ENCODE measurements at places on chromosomes 11 and 22.

- DNase-seq: no peak
These were observed 34.6 kb downstream of the PRDM10 start for GRCh38 chr11:129967996-129968395.

- no peak for DNase-seq
These were observed at the start of gene DGCR6 for GRCh38 chr22:18905540-18906409. Gene DGCR6 (plus strand): TSS chr22:18906320. CDS start chr22:18906375, 55 bp downstream.

GRCh38 chr11:134159652-134160051, 64.1 kb downstream of the NCAPD3 start:
- DNase-seq: no peak

GRCh38 chr11:74839446-74839845, 90.8 kb downstream of the RNF169 start:
- no peak for DNase-seq

- no peak for DNase-seq
These were observed 38.3 kb upstream of the NNMT start for GRCh38 chr11:114257621-114258558.

- no peak for DNase-seq
These were observed 2.9 kb downstream of the SRPRA start for GRCh38 chr11:126265811-126266210.

DNA sequence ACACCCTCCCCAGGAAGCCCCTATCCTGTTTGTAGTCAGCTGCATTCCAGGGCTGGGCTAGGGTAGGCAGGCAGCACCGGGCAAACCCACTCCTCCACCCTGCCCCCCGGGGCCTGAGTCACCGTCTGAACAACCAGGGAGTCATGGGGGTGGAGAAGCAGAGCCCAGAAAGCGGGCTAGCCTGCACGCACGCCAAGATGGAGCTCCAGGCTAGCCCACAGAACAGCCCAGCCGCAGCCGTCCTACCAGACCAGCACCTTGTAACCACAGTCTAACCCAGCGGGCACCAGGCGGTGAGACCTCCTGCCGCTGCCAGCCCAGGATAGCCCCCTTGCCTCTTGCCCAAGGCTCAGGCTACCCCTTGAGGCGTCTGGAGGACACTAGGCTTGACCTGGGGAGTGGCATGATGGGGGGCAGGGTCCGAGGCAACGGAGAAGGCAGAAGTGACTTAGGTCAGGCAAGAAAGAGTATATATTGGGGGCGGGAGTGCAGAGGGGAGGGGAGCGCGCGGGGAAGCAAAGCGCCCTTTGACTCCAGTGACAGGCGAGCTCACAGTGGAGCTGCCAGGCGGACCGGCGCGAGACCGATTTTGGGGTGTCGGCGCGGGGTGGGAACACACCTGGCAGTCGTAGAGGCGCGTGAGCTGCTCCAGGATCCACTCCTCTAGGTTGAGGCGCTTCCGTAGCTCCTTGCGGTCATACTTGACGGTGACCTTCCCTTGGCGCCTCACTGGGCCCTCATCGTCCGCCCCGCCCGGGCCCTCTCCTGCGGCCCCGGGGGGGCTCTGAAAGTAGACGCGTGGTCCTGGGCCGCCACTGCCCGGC, 734 bp downstream of the PPP1R14B start:
- DNase-seq: peak; percentile 95

DNA sequence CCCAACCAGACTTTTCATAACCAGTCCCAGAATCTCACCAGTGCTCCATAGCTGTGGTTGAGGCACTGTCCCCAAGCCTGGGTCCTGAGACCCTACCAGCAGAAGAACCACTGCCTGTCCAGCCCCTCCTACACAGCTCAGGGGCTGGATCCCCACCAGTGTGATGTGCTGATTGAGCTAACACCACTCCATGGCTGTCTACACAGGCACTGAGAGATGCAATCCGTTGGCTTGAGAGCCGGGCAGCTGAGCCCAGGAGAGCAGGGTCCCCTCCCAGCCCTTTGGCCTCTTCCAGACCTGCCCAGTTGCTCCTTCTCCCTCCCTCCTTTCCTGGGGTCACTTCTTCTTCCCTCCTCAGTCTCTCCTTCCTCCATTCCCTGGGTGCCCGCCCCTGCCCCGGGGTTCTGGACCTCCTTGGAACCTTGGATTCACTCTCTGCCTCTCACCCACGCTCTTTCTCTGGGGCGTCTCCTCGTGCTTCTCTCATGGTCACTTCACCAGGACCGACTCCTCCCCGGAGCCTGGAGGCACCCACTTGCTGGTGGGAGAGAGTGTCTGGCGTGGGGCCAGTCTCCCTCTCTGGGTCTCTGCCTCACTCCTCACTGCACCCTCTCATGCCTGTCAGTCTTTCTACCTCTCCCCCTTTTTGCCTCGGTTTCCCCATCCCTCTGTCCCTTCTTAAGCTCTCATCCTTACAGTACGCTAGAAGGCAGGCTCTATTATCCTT, 706 bp upstream of the SCYL1 start:
- no peak for DNase-seq

GRCh38 chr22:29195118-29195963, 10.4 kb upstream of the EMID1 start:
- no peak for DNase-seq

GRCh38 chr11:122248939-122249338, 132.9 kb upstream of the BLID start:
- DNase-seq: peak; percentile 72

- DNase-seq: no peak
These were observed 6.4 kb upstream of the SYT9 start for GRCh38 chr11:7245341-7245740.

DNA sequence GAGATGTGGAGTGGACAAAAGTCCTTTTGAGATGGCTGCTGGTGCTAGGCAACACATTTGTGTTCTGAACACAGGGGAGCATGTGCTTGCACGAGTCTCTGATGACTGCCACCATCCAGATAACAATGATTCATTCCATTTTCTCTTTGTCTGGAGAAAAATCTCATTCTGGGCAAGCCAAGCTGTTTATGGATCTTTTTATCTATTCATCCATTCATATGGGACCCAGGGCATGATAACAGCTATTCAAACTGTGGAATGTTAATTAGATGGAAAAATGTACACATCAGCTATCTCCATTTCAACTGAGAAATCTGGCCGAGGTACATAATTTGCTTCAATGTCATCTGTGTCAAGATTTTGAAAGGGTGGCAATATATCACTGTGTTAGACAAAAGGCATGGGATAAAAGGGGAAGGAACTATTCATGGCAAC, 117.5 kb upstream of the ZBED5 start:
- no peak for DNase-seq

DNA sequence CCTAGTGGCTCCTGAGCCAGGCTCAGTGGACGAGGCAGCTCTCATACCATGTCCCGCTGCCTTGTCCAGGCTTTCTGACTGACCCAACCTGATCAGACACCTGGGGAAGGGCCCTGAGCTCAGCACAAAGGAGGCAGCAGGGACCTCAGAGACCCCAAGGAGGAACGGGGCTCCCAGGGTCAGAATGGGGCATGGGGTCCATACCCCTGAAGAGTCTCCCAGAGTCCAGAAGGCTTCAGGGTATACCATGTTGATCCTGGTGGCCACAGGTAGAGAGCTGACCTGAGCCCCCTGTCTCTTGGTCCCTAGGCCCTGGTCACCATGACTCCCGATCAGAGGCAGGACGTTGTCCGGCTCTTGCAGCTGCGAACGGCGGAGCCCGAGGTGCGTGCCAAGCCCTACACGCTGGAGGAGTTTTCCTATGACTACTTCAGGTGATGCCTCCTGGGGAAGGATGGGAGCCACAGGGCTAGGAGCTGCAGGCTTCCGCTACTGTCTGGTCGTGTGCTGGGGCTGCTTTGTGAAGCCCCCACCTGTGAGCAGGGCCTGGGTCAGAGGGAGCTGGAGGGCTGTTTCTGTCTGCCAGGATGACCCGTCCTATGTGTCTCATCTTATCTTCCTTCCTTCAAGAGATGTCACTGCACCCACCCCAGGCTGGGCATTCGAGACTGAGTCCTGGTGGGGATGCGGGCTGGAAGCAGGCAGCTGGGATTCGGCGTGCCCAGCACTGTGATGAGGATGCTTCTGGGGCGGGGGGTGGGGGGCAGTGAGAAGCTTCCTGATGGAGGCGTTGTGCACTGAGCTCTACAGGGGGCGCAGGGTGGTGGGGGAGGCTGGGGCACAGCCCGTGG, 74.2 kb downstream of the MYO7A start:
- no peak for DNase-seq

GRCh38 chr11:110035357-110035756, 57.8 kb upstream of the ZC3H12C start:
- DNase-seq: no peak

GRCh38 chr11:118592616-118593367, 14.6 kb upstream of the PHLDB1 start:
- DNase-seq: no peak

DNA sequence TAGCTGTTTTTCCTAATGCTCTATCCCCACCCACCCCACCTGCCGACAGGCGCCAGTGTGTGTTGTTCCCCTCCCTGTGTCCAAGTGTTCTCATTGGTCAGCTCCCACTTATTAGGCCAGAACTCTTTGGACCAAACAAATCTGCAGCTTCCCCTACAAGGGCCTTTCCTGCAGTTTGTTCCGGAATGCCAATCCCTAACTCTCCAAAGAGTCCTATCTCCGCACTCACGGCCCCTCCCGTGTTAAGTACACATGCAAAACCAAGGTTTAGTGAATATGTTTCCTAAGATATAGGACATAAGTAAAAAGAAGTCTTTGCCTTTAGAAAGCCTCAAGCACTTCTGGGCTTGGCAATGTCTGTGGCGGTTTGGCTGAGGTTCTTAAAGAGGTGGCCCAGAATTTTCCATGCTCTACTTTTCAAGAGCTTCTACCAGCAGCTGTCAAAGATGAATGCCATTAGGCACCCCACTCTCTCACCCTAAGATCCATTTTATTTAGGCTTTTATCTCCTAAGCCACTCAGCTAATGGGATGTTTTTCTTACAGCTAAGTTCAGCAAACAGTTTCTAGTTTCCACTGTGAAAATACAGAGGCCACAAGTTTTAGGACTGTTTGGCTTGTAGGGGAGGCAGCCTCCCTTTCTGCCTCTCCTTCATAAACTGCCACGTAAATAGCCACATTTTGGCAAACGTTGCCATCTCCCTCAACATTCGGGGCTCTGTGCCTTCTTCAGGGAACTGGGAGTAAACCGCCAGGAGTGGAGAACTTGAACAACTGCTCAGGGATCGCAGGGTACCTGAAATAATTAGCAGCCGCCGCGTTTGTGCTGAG, 1.6 kb downstream of the CD59 start:
- DNase-seq: no peak

- DNase-seq: no peak
These were observed 38.4 kb downstream of the USP47 start for GRCh38 chr11:11880179-11880578.

DNA sequence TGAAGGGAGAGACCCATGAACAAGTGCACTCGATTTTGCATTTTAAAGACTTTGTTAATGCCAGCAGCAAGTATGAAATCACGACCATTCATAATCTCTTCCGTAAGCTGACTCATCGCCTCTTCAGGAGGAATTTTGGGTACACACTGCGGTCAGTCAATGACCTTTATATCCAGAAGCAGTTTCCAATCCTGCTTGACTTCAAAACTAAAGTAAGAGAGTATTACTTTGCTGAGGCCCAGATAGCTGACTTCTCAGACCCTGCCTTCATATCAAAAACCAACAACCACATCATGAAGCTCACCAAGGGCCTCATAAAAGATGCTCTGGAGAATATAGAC, 5.9 kb downstream of the SERPIND1 start:
- no peak for DNase-seq

- DNase-seq: peak; percentile 20
These were observed 61.3 kb downstream of the MN1 start for GRCh38 chr22:27740202-27740748.

- no peak for DNase-seq
These were observed 474.4 kb downstream of the INSC start for GRCh38 chr11:15589070-15589626.

- no peak for DNase-seq
These were observed 39.4 kb downstream of the SBF1 start for GRCh38 chr22:50435291-50436014.

DNA sequence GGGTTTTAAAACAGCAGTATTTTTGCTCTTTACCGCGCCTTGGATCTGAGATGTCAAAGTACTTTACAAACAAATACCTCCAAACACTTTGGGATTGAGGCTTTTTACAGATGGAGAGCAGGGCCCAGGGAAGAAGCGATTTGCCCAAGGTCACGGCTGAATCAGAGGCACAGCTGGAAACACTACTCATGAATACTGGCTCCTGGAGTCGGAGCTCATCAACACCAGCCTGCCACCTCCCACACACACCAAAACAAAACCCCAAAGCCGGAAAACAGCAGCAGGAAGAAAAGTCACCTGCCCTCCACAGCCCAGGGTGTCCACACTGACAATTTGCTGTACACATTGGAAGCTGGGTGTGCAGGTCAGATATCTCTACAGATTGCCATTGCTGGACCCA, 339.4 kb downstream of the CADM1 start:
- DNase-seq: no peak

DNA sequence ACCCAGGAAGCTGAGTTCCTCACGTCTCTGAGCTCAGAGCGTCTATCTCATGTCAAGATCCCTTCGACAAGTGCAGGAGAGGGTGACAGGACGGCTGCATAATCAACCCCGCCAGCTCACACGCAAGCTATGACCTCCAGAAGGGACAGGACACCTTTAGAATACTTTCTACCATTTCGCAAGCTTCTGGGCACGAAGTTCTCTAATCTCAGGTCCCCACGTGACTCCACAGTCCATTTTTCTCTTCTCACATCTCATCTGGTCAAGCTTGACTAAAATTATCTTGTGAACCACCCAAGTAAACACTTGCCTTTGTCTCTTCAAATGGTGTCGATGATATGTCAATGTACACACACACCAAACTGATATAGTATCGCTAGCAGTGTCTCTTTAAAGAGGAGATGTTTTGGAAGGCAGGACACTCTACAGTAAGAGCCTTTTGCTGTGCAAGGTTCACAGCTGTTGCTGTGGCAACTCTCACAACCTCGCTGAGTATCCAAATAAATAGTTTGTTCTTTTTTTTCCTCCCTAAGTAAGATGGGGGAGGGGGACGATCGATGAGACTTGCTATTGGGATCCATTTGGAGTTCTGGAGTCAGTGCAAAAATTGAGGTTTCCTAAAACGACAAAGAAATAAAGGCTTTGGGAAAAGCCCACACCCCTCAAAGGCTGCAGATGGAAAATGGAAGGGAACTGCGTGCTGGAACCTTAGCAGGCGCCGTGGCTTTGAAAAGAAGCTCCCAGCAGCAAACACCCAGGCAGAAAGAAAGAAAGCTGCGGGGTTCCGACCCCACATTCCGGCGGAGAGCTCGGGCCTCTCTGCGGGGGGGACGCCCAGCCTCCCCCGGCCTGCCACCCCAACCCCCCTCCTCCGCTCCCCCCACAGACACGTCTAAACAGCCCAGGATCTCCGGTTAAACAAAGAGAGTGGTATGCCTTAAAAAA, 215.4 kb upstream of the UBASH3B start:
- no peak for DNase-seq

GRCh38 chr22:26977741-26978376, 320.5 kb downstream of the MIAT start:
- DNase-seq: no peak

Measured in epithelial cell of prostate (primary cell).